ENCODE measurements at places on chromosomes 4 and X.

- DNase-seq: no peak
Measured at GRCh38 chrX:44945736-44946135, 72.7 kb downstream of the KDM6A start.

GRCh38 chr4:43776371-43776770 lies 672.2 kb downstream of the KCTD8 start:
- peak; percentile 3 for DNase-seq

GRCh38 chrX:9280831-9281230 lies 184.0 kb upstream of the TBL1X start:
- DNase-seq: peak; percentile 4

- no peak for DNase-seq
Measured at GRCh38 chrX:97482666-97483300, 599.1 kb downstream of the RPA4 start.

- DNase-seq: no peak
Measured at GRCh38 chr4:76980261-76980660, 30.7 kb downstream of the SEPTIN11 start.

DNA sequence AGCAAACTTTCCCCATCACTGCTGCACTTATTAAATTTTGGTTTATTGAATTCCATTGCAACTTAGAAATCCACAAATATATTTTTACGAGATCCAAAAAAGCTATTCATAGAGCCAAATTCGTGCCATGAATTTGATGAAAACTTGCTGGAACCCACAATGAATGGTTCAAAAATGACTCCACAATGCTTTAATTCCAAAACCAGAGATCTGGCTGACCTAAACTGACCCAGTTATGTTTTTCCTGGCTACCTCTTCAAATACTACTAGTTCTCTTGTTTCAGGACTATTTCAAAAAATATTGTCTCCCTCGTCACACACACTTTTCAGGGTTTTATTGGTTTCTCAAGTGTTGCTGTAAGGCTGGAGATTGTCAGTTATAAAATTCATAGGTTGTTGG lies 474.8 kb downstream of the PDGFC start:
- DNase-seq: no peak

GRCh38 chr4:70754470-70754869 lies 32.7 kb downstream of the RUFY3 start:
- DNase-seq: no peak

- no peak for DNase-seq
Measured at GRCh38 chr4:78863991-78864390, 75.2 kb downstream of the PAQR3 start.

- DNase-seq: no peak
Measured at GRCh38 chr4:24928708-24929107, 15.9 kb upstream of the CCDC149 start.

GRCh38 chr4:52744588-52744987 lies 6.6 kb downstream of the ERVMER34-1 start:
- no peak for DNase-seq

GRCh38 chr4:89539374-89539773 lies 231.8 kb upstream of the GPRIN3 start:
- DNase-seq: no peak

DNA sequence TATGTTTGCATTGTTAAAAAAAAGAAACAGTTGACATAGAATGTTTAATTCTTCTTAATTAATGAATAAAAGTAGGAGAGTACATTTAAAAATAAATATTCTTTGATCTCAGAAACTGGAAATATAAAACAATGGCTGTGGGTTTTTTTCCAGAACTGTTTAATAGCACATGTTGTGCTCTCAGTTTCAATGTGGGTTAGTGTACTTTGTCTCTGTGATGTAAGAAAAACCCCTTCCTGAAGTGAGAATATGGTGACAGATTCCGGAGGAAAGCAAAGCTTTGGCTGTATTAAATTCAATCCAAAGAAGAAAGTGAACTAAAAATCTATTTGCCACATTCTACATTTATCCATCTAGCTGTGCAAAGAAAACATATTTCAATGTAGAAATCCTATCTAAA lies 261.9 kb upstream of the ADGRL3 start:
- no peak for DNase-seq

- DNase-seq: no peak
Measured at GRCh38 chrX:114611018-114611619, 27.2 kb downstream of the HTR2C start.

Measured in NCI-H2171 (cell line).